ENCODE measurements at places on chromosomes 13 and 19.

DNA sequence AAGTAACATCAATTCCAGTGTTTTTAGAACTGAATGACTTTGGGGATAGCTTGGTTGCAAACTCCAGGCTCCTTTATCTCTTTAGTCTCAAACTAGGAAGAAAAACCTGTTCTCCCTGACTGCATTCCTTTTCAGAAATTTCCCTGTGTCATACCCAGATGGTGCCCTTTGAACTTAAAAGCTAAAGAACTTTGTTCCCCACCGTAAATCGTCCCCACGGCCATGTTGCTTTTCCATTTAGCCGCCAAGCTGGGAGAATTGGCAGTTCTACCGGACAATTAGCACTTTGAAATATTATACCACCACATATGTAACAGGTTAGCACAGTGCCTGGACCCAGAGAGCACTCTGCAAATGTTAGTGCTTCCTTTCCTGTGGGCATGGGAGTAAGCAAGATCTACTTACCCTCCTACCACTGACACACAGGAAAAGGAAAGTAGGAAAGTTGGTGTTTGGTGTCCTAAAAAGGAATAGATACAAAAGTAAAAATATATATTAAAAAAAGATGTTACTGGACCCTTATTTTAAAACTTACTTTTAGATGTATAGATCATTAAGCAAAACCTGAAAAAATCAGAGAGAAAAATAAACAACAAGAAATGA lies 191.9 kb upstream of the MIR17HG start:
- DNase-seq = no peak

DNA sequence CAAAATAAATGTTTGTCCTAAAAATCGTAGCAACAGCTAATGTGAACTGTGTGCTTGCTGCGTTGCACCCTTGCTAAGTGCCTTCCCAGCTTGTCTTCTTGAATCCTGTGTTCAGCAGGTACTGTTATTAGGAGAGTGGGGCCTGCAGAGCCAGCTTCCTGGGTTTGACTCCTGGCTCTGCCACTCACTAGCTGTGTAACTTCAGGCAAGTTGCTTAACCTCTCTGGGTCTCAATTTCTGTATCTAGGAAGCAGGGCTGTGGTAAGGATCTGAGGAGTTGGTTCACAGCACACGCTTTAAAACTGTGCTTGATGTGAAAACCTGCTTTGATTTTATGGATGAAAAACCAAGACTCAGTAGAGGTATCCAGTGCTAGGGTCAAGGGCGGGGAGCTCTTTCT lies 10.0 kb downstream of the NFIX start:
- no peak for DNase-seq

DNA sequence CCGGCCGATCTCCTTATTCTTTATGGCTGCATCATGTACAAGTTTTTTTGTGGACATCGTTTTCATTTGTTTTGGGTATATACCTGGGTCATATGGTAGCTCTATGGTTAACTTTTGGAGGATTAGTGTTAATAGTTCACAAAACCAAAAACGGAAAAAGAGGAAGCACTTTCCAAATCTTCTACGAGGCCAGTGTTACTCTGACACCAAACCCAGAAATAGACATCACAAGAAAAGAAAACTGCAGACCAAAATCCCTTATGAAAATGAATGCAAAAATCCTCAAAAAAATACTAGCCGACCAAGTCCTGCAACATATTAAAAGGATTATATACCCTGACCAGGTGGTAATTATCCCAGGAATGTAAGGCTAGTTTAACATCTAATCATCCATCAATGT lies 29.8 kb downstream of the ADGRE2 start:
- DNase-seq = peak; percentile 32

- DNase-seq = no peak
Observed at GRCh38 chr13:109436841-109437240, 349.5 kb downstream of the IRS2 start.

GRCh38 chr19:57559008-57559403 lies 657 bp downstream of the ZNF550 start:
- DNase-seq = peak; percentile 65

DNA sequence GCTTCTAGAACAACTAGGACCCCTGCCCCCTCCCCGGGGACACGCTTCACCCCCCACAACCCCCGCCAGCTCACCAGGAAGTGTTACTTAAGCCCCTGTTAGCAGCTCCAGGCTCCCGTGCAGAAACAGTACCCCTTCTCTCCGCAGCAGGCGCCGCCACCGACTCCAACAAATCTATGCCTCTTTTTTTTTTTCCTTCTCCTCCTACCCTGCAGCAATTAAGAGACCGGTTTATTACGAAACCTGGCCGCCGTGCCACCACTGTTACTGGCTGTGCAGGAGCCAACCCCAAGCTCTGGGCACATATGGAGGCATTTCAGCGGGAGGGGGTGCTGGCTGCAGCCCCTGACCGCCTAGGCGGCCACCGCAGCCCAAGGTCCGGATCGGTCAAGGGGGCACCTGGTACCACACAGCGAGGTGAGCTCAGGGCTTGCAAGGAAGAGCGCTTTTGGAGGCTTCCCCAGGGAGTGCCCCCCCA lies 2.4 kb downstream of the GADD45B start:
- DNase-seq = peak; percentile 91

DNA sequence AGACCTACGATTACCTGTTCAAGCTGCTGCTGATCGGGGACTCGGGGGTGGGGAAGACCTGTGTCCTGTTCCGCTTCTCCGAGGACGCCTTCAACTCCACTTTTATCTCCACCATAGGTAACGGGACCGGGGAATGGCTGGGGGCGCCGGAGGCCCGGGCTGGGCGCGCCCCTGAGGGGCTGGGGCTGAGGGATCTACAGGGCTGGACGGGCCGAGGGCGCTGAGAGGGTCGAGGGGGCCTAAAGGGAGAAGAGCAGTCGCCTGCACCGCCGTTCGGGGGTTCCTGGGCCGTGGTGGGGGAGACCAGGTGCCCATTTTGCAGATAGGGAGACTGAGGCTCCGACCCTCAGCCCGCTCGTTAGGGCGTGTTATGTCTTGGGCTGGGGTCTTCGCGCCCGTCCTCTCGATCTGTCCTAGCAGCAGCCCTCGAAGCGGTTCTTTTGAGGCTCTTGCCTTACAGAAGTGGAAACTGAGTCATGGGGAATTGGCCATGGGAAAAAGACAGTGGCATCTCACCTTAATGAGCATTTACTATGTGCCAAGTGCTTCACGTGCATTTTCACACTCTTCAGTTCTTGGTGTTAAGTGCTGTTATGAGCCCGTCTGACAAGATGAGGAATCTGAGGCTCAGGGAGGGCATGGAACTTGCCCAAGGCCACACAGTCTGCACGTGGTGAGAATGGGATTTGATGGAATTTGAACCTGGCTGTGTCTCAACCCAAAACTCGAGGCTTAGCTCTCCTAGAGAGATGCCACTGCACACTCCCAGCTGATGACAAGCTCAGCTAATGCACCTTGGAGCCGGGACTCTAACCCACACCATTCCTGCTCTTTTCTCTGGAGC lies 442 bp downstream of the RAB8A start:
- DNase-seq = no peak

DNA sequence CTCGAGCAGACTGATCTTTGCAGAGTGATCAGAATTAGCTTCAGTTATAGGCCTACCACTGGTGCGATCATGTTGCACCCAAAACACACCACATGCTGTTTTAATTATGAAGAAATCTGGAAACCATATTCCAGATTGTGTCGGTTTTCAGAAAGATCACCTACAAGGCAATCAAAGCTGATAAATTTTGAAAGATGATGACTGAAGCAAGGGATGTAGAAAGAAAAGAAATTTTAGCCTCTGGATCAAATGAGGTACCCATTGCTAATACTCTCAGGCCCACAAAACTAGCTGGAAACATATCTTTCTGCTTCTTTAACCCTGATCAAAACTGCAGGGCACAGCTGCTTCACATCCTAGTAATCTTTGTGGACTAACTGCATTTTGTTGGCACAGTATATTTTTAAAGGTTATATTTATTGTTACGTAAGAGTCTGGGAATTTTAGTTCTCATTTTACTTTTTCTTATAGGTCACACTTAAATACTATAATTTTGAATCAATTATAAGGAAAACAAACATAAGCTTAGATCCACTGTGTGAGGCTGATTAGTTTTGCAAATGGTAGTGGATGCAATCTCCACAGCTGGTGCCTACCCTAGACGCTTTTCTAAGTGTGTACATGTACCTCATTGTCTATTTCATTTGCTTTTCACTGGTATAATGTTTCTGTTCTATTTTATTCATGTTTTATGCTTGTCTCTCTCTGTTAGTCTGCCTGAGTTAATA lies 150.9 kb downstream of the RGCC start:
- DNase-seq = no peak

DNA sequence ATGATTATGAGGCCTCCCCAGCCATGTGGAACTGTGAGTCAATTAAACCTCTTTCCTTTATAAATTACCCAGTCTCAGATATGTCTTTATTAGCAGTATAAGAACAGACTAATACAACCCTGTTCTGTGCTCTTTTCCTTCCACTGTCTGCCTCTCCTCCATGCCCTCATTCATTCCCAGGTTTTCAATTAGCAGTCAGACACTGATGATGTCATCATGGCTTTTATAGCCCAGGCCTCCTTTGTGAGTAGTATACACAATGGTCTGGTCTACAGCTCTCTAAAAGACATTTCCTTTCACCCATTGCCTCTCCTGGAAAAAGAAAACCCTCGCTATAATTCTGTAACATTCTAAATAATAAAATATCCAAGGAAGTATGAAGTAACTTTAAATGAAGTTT lies 25.5 kb downstream of the FGF14 start:
- DNase-seq = no peak

DNA sequence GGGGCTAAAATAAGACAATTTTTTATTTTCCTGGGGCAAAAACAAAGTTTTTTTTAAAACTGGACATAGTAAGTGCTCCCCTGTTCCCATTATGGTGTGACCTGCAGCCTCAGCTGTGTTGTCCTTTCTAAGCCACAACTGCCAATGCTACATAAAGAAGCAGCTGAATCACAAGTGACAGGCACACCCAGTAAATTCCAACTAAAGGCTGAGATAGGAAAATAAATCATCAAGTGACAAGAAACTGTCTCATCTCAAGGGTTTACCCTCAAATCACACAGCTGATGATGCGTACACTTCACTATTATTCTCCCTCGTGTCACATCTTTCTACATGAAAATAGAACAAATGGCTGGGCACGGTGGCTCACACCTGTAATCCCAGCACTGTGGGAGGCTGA lies 28.7 kb downstream of the STK24 start:
- DNase-seq = peak; percentile 35

GRCh38 chr13:71870100-71870499 lies 3.1 kb upstream of the DACH1 start:
- DNase-seq = no peak

- no peak for DNase-seq
Observed at GRCh38 chr13:98650396-98651107, 73.6 kb upstream of the STK24 start.

DNA sequence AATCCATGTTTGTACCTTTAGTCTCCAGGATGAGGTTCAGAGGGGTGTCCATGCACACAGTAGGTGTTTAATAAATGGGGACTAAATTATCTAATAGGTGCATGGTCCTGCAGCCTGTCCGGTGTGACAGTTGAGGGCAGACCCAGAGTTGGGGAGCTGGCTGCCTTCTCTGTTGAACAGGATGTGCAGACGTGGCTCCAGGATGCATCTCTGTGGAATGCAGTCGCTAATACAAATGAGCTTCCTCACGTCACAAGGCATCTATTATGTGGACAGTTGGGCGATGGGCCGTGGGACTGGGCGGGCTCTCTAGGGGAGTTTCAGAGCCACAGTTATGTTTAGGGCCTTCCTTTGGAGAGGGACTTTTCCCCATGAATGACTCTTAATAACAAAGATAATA lies 71.0 kb downstream of the SIPA1L3 start:
- no peak for DNase-seq

DNA sequence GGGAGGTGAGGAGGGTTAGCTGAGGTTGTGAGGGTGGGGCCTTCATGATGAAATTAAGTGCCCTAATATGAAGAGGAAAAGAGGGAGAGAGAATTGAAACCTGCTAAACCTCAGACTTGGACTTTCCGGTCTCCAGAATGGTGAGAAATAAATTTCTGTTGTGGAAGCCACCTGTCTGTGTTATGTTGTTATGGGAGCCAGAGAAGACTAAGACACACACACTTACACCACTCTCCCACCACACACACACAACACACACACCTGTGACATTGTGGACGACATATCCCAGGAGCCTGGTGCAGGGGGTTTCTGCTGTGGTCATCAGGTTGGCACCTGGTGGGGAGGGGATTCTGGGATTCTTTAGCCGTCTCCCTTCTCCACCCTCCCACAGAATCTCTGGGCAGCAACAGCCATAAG lies 14.0 kb downstream of the KLK4 start:
- DNase-seq = no peak

- no peak for DNase-seq
Observed at GRCh38 chr19:39100500-39101166, 16.5 kb downstream of the ACP7 start.

DNA sequence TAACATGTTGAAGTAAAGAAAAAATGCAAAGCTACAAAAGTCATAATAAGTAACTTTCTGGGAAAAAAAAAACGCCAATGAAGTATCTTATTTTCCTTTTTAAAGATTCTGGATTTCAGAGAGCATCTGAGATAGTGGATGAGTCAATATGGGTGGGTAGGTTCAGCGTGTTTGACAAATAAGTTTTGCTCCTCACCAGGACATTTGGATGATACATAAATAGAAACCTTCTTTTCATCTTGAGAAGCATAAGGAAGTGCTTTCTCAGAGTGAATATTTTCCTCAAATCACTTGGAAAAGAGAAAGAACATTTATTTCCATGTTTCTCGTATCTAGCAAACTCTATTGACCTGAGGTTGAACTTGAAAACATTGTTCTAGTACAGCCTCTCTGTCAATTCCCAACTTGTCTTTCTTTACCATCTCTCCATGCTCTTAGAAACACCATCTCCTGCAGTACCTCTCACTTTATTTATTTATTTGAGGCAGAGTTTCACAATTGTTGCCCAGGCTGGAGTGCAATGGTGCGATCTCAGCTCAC lies 463.2 kb downstream of the KLF5 start:
- DNase-seq = no peak

- no peak for DNase-seq
Observed at GRCh38 chr19:7682175-7682855, 1.7 kb downstream of the TRAPPC5 start.

DNA sequence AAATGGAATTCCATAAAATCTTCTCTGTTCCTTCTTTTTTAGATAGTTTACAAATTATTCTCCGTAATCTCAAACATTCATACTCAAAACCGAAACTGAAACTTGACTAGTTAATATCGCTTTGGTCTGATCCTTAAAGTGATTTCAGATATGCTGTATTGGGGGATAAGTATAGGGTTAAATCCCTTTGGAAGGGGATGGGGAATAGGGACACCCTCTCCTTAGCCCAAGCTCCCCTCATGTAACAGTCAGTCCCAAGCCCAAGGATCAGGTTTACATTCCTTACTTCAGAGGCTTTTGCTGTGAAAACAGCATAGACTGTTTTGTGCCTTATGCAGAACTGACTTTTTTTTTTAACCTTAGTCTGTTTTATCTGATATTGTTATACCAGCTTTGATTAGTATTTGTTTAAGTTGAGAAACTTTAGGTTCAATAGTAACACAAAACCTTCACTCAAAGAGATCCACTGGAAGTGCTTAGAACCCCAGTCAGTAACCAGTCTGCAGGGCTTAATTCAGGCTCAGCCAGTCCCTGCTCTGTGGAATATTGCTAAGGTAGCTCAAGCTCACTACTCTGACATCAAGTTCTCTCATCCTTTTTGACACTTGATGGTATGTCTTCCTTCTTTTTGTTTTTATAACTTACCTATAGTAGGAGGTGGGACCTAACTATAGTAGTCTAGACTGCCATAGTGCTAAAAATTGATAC lies 10.5 kb downstream of the CDADC1 start:
- DNase-seq = peak; percentile 31

Measured in hematopoietic multipotent progenitor cell treated with erythropoietin and hydrocortisone succinate and interleukin-3 and kit ligand, for 4 days (in vitro differentiated cells).